Spleen (tissue), 13 donors: ENCODE measurements at places on chromosomes 2 and 18. TPM values are rescaled to one million over a fixed set of nuclear protein-coding genes. Genes with fewer than 3 reads are reported as not detected.

Gene MC4R
- total RNA-seq, result 0.35 TPM

Gene OSBPL6
- 1.5 TPM for total RNA-seq

Gene FSHR
- not detected for total RNA-seq

DNA sequence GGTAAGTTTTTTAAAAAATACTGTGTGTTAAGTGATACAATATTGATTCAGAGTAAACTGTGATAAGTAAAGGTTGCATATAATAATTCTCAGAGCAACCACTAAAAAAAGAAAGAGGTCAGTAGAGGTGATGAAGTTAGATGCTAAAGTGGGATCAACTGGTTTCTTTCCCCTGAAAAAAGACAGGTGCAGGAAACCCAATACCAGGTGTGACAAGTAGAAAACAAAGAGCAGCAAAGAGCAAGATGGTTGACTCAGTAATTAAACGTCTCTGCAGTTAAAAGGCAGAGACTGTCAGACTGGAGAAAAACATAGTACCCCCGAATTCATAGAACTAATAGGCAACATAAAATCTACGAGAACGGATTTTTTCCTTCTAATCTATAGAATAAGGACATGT, 128.3 kb downstream of the ATP9B start:
- no peaks in the 10 kb centered on the region for H3K4me1 ChIP-seq
- H3K4me3 ChIP-seq, result no peak overlapping the region
- DNase-seq, result no peak
- peaks cover 50% of the 10 kb centered on the region for H3K36me3 ChIP-seq
- H3K27ac ChIP-seq, result no peak overlapping the region

GRCh38 chr18:12038082-12038638, 55.5 kb upstream of the ANKRD62 start:
- peak overlapping the region; percentile 62 for H3K4me3 ChIP-seq
- peaks cover 8% of the 10 kb centered on the region for H3K27me3 ChIP-seq
- no peaks in the 10 kb centered on the region for H3K36me3 ChIP-seq
- H3K4me1 ChIP-seq, result peaks cover 24% of the 10 kb centered on the region
- H3K27ac ChIP-seq, result no peak overlapping the region
- no peak for DNase-seq

DNA sequence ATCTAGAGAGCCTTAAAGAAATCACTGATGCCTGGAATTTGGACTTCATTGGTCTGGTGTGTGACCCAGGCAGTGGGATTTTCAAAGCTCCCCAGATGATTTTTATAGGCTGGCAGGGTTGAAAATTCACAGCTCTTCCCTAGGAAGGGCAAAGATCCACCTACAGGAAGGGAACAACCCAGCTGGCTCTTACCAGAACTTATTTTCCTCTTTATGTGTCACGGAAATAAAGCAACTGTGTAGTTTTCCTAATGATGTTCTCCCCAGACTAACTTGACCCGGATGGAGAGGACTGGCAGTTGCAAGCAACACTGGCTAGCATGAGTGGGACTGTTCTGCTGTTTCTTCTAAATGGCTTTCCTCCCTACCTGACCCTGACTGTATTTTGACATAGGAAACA, 235.6 kb downstream of the ALPK2 start:
- H3K27ac ChIP-seq, result no peak overlapping the region
- no peak for DNase-seq
- no peak overlapping the region for H3K4me3 ChIP-seq
- H3K36me3 ChIP-seq, result peaks cover 42% of the 10 kb centered on the region

DNA sequence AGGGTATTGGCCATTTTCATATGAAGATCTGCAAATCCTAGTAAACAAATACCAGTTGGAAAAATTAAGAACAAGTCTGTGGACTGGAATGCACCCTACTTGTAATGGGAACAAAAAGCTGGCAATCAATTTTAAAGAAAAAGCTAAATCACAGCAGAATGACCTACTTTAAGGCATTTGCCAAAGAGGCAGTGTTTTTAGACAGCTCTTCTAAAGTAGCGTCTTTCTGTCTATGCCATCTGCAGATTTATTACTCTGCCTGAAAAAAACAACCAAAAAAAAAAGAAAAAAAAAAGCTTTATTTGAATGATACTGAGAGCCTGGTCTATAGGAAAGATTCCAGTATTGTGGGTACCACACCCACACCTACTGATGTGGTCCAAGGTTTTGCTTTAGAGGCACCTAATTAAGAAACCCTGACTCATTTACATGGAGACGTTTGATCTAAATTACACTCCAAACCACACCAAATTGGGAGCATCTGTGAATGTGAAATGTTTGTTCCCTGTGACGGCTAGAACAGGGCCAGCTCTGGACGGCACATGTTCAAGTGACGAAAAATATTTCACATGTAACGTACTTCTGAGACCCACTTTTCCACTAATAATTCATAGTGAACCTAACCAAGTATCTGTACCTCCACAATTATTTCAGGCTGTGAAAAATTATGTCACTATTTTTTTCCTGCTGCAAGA, 597.1 kb downstream of the ARHGAP15 start:
- no peaks in the 10 kb centered on the region for H3K27me3 ChIP-seq
- DNase-seq, result no peak
- H3K36me3 ChIP-seq, result no peaks in the 10 kb centered on the region
- no peak overlapping the region for H3K27ac ChIP-seq

- no peaks in the 10 kb centered on the region for H3K4me1 ChIP-seq
- no peak overlapping the region for H3K4me3 ChIP-seq
- H3K27ac ChIP-seq, result no peak overlapping the region
These were observed 102.9 kb downstream of the OSR1 start for GRCh38 chr2:19255481-19255880.

DNA sequence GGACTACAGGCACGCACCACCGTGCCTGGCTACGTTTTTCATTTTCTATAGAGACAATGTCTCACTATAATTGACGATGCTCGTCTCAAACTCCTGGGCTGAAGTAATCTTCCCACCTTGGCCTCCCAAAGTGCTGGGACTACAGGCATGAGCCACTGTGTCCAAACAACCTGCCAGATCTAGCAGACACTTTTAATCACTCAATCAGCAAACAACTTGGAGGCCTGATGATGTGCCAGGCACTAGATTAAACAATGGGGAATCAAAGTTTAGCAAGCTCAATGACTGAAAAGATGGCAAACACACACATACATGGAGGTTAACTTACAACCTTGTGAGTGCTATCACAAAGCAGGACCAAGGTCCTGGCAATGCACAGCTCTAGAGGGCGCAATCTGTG, 29.8 kb upstream of the RMP24 start:
- no peak overlapping the region for H3K4me3 ChIP-seq
- H3K27ac ChIP-seq, result no peak overlapping the region
- no peaks in the 10 kb centered on the region for H3K27me3 ChIP-seq
- H3K36me3 ChIP-seq, result no peaks in the 10 kb centered on the region

Gene ONECUT2
- total RNA-seq, result not detected

DNA sequence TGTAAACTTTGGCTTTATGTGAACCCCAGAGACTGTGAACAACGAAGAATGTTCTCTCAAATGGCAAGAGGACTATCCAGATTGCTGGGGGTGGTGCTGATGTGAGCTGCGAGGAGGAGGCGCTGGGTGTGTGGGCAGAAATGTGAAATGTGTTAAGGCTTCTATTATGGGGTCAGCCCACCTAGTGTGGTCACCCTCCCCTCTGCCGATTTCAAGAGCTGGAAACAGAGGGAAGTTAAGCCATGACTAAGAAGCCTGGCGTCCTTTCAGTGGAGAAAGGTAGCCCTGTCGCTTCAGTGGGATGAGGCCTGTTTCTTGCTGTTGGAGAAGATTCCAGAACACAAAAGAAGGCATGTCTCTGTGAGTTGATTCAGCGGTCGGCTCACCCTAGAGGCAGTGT, 89.0 kb upstream of the KCTD1 start:
- no peaks in the 10 kb centered on the region for H3K36me3 ChIP-seq
- no peak for DNase-seq
- no peak overlapping the region for H3K4me3 ChIP-seq

DNA sequence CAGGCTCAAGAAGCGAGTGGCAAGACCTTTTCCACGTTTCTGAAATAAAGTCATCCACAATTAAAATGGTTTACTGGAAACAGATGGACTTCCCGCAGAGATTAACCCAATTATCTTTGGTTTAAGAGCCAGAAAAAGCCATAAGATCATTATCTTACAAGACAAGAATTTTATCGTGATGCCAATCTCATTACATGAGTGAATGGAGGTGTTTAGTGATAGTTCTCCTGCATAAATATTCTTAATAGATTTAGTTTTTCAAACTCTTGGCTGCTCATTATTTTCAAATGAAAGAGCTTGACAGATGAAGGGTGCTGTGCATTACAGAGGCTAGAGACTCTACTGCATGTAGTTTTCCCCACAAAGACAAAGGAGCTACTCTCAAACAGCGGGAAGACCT, 1028.4 kb upstream of the PIK3C3 start:
- H3K4me1 ChIP-seq, result no peaks in the 10 kb centered on the region
- H3K27me3 ChIP-seq, result no peaks in the 10 kb centered on the region
- H3K36me3 ChIP-seq, result no peaks in the 10 kb centered on the region
- no peak overlapping the region for H3K27ac ChIP-seq
- no peak for DNase-seq
- H3K4me3 ChIP-seq, result no peak overlapping the region

GRCh38 chr2:72263043-72263775, 115.5 kb upstream of the CYP26B1 start:
- no peak overlapping the region for H3K27ac ChIP-seq
- no peak for DNase-seq
- H3K27me3 ChIP-seq, result no peaks in the 10 kb centered on the region
- H3K4me1 ChIP-seq, result no peaks in the 10 kb centered on the region

DNA sequence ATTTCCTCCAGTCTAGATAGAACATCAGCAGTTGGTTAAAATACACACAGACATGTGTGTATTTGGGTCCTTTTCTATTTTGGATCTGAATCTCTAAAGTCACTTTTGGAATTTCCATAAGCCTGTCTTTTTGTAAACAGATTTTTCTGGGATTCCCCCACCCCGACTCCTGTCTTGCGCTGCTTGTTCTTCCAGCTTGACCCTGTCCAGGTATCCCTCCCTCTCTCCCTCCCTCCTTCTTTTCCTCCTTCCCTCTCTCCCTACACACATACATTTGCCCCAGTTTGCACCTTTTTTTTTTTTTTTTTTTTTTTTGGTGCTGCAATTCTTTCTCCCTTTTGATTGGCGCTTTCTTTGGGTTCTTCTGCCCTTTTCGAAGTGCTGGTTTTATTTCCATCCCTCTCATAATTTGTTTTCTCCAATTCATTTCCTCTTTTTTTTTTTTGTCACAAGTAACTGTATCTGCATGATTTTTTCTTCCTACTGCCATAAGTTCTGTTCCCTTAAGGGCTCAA, 114.8 kb upstream of the SERTAD2 start:
- no peaks in the 10 kb centered on the region for H3K27me3 ChIP-seq
- H3K4me3 ChIP-seq, result peak overlapping the region; percentile 73
- peaks cover 38% of the 10 kb centered on the region for H3K4me1 ChIP-seq
- H3K36me3 ChIP-seq, result no peaks in the 10 kb centered on the region
- peak overlapping the region; percentile 98 for H3K27ac ChIP-seq
- DNase-seq, result no peak

Gene TTN
- 15.0 TPM for total RNA-seq

Gene STARD6
- total RNA-seq, result not detected

Gene SCYGR4
- total RNA-seq, result not detected

DNA sequence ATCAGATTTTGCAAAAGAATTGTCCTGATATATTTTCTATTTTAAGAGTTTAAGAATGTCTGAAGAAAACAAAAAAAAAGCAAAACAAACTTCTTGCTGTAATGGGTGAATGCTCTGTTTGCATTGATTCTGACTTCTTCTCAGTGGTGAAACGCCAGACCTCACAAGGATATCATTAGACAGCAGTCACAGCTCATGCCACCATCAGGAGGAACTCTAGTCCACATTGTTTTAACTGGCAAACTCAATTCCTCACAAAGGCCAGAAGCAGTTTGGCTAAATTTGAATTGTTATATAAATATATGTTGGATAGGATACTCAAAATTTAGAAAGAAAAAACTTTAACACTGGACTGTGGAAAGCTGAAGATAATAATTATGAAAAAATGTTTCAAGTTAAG, 89.4 kb downstream of the DOK6 start:
- H3K27me3 ChIP-seq, result no peaks in the 10 kb centered on the region
- H3K36me3 ChIP-seq, result no peaks in the 10 kb centered on the region
- no peak for DNase-seq
- no peak overlapping the region for H3K27ac ChIP-seq

- H3K27ac ChIP-seq, result no peak overlapping the region
- H3K36me3 ChIP-seq, result no peaks in the 10 kb centered on the region
- no peak for DNase-seq
- H3K4me3 ChIP-seq, result no peak overlapping the region
These were observed 530.1 kb upstream of the CDH2 start for GRCh38 chr18:28707006-28707405.

Gene IL37
- total RNA-seq, result not detected

GRCh38 chr18:10153924-10154752, 240.3 kb downstream of the VAPA start:
- H3K4me1 ChIP-seq, result no peaks in the 10 kb centered on the region
- no peaks in the 10 kb centered on the region for H3K27me3 ChIP-seq
- H3K27ac ChIP-seq, result no peak overlapping the region
- H3K36me3 ChIP-seq, result no peaks in the 10 kb centered on the region

DNA sequence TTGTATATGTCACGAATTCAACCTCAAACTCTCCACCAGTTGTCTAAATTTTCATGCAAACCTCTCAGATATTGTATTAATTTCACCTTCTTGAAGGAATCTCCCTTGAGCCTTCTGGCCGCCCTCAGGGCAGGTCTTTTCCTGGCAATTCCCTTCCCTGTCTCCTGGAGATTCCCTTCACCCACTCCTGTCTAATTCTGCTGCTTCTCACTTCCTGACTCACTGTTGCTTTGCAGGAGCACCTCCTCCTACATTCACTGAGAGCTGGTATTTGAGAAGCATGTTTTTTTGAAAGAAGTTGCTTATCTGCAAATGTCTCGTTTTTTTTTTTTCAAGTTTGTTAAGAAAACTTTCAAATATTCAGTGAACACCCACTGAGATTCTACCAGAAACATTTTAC, 79.9 kb upstream of the OTOS start:
- no peak for DNase-seq
- no peak overlapping the region for H3K27ac ChIP-seq
- H3K36me3 ChIP-seq, result no peaks in the 10 kb centered on the region

Gene CRYGC
- not detected for total RNA-seq

GRCh38 chr18:8797206-8797605, 91.8 kb downstream of the MTCL1 start:
- H3K27me3 ChIP-seq, result no peaks in the 10 kb centered on the region
- DNase-seq, result no peak
- H3K4me3 ChIP-seq, result no peak overlapping the region
- H3K4me1 ChIP-seq, result no peaks in the 10 kb centered on the region

GRCh38 chr2:26344581-26345282, 1.2 kb upstream of the SELENOI start:
- DNase-seq, result no peak
- H3K36me3 ChIP-seq, result no peaks in the 10 kb centered on the region
- peak overlapping the region; percentile 96 for H3K4me3 ChIP-seq
- no peaks in the 10 kb centered on the region for H3K27me3 ChIP-seq
- peak overlapping the region; percentile 91 for H3K27ac ChIP-seq

DNA sequence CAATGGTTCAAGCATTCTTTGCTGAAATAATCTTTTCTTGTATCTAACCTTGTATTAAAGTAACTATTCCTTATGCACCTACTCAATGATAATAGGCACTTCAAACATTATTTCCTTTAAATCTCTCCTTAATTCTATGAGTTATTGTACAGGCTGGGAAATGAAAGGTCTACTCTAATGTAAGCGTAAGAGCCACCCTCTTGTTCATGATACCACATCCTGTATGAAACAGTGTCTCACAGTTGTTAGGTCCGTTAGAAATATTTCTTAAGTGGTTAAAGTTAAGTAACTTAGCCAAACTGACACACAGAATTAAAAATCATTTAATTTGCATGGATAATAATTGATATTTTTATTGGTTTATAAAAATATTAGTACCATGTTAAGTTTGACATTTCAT, 162.5 kb upstream of the RPRM start:
- no peak for DNase-seq
- H3K4me3 ChIP-seq, result no peak overlapping the region
- H3K27ac ChIP-seq, result no peak overlapping the region
- no peaks in the 10 kb centered on the region for H3K27me3 ChIP-seq
